CD4-positive, alpha-beta T cell treated with Interleukin-10 for 1 hour (primary cell): ENCODE measurements at places on chromosomes 2 and 18.

DNA sequence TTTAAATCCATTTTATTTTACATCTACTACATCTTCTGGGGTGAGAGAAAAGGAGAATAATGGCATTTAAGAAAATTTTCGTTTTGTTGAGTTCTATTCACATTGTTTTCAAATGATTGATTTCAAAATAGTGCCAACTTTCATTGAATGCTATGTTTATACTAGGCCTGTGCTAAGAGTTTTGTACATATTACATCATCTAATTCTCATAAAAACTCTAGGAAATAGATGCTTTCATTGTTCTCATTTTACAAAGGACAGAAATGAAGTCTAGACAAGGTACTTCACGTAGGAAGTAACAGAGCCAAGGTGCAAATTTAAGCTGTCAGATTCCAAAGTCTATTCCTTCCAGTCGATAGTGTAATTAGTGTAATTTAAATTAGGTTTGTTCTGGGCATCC is 402.8 kb upstream of the UBE2E3 start:
- no peak for DNase-seq

DNA sequence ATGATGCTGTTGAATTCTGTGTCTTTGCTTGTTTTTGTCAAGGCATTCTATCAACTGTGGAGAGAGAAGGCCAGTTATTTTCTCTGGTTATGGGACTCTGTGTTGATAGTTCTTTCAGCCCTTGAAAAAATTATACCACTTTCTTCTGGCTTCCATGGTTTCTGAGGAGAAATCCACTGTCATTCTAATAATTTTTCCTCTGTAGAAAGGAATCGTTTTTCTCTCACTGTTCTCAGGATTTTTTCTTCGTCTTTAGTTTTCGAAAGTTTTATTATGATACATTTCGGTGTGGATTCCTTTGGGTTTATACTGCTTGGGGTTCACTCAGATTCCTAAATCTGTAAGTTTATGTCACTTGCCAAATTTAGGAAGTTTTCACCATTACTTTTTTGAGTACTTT is 6.6 kb downstream of the GALNT1 start:
- DNase-seq = no peak

GRCh38 chr2:235068701-235069100 is 116.9 kb downstream of the SH3BP4 start:
- no peak for DNase-seq

DNA sequence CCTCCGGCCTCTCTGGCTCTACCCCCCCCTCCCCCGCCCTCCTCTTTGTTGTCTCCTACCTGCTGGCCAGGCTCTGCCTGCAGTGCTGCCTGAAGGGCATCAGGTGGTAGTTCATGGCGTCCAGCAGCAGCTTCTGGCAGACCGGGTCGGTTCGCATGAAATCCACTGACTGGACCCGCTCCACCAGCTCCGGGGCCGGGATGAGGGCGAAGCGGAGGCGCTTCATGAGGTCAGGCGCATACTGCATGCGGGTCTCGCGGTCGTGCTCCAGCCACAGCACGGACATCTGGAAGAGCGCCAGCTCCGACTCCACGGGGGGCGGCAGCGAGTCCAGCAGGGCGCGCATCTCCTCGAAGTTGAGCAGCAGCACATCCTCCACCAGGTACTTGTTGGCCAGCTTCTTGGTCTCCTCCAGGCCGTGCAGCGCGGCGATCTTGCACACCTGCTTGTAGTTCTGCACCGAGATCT is 3.2 kb downstream of the KLHL14 start:
- no peak for DNase-seq
